ENCODE measurements at places on chromosomes 12 and 14. TPM values are rescaled to one million over a fixed set of nuclear protein-coding genes. Genes with fewer than 3 reads are reported as not detected.

SSTR1 gene
- 1.6 TPM for polyA plus RNA-seq

CCDC196 gene
- polyA plus RNA-seq: not detected

LTB4R gene
- 6.5 TPM for polyA plus RNA-seq

MMP19 gene
- polyA plus RNA-seq: 1.1 TPM

OR10P1 gene
- not detected for polyA plus RNA-seq

SIX6 gene
- polyA plus RNA-seq: not detected

FKBP3 gene
- 131 TPM for polyA plus RNA-seq

CFAP54 gene
- 0.44 TPM for polyA plus RNA-seq

SINHCAF gene
- polyA plus RNA-seq: 289 TPM

GPR84 gene
- polyA plus RNA-seq: not detected

RFX4 gene
- polyA plus RNA-seq: not detected

FAM177A1 gene
- polyA plus RNA-seq: 53.9 TPM

HOXC11 gene
- polyA plus RNA-seq: 3.5 TPM

DHRS2 gene
- polyA plus RNA-seq: 30.0 TPM

SLC7A8 gene
- polyA plus RNA-seq: 16.8 TPM

LUM gene
- polyA plus RNA-seq: 194 TPM

ZNF140 gene
- polyA plus RNA-seq: 44.8 TPM

MGP gene
- 76.5 TPM for polyA plus RNA-seq

KRT78 gene
- not detected for polyA plus RNA-seq

RPS6KA5 gene
- 8.0 TPM for polyA plus RNA-seq

RNF31 gene
- polyA plus RNA-seq: 44.8 TPM

CCDC197 gene
- not detected for polyA plus RNA-seq

SPRING1 gene
- polyA plus RNA-seq: 38.5 TPM

KRT81 gene
- polyA plus RNA-seq: not detected

KCNA5 gene
- 2.0 TPM for polyA plus RNA-seq

GPR162 gene
- polyA plus RNA-seq: 29.7 TPM

NYNRIN gene
- polyA plus RNA-seq: 46.0 TPM

HELB gene
- 3.3 TPM for polyA plus RNA-seq

C12orf75 gene
- 71.7 TPM for polyA plus RNA-seq

KLRB1 gene
- polyA plus RNA-seq: 7.0 TPM

AKAP6 gene
- 2.5 TPM for polyA plus RNA-seq

MYH7 gene
- polyA plus RNA-seq: 0.10 TPM

RPL41 gene
- 4,990 TPM for polyA plus RNA-seq

SNAPC1 gene
- 13.9 TPM for polyA plus RNA-seq

C12orf76 gene
- polyA plus RNA-seq: 32.2 TPM

Data from left renal pelvis (tissue), 4 donors.